C1 segment of cervical spinal cord (tissue), 14 donors: ENCODE measurements at places on chromosomes 1 and 21.

DNA sequence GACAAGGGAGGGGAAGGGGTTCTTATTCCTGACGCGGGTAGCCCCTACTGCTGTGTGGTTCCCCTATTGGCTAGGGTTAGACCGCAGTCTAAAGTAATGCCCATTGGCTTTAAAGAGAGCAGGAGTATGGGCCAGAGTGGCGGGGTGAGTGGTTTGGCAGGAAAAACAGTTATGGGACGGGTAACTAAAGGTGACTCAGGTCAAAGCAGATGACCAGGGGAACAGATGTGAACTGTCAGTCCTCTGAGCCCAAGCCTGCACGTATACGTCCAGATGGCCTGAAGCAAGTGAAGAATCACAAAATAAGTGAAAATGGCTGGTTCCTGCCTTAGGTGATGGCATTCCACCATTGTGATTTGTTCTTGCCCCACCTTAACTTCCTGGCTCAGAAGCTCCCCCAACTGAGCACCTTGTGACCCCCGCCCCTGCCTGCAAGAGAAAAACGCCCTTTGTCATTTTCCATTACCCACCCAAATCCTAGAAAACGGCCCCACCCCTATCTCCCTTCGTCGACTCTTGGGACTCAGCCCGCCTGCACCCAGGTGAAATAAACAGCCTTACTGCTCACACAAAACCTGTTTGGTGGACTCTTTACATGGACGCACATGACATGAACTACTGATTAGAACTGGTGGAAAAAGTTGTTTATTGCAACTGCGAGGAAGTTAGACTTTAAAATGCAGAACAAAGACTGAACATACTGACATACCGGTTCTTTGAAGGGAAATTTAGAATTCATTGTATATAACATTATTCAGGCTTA, 758 bp upstream of the ATAD3B start:
- no peak for DNase-seq

- no peak for DNase-seq
These were observed 28.3 kb downstream of the GPR157 start for GRCh38 chr1:9100471-9101043.

GRCh38 chr21:42601656-42602055, 51.8 kb upstream of the PDE9A start:
- DNase-seq: no peak

DNA sequence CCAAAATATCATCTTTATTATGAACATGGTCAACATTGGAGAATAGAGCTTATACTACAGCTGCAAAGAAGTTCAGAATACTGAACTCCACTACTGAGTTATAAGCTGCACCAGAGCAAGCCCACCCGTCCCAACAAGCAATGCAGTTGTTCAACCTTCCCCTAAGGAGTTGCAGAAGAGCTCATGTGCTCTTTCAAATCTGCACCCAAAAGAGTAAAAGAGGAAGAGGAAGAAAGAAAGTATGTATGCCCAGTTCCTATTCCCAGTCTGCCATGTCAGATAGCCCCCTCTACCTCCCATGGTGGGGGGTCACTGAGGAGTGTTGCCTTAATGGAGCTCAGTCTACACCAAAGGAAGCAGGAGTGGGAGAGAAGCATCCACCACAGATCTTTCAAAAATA, 6.9 kb downstream of the C1orf162 start:
- DNase-seq: no peak

GRCh38 chr1:56464294-56464693, 115.1 kb downstream of the PLPP3 start:
- DNase-seq: no peak

- DNase-seq: no peak
These were observed 43.5 kb downstream of the TCEANC2 start for GRCh38 chr1:54096877-54097240.

- no peak for DNase-seq
These were observed 836 bp upstream of the FBLIM1 start for GRCh38 chr1:15757575-15758342.
